GM06990 (cell line): ENCODE measurements at places on chromosomes 3 and 15.
A peak's percentile ranks its signal among the peaks of the same experiment; 100 is the strongest.

DNA sequence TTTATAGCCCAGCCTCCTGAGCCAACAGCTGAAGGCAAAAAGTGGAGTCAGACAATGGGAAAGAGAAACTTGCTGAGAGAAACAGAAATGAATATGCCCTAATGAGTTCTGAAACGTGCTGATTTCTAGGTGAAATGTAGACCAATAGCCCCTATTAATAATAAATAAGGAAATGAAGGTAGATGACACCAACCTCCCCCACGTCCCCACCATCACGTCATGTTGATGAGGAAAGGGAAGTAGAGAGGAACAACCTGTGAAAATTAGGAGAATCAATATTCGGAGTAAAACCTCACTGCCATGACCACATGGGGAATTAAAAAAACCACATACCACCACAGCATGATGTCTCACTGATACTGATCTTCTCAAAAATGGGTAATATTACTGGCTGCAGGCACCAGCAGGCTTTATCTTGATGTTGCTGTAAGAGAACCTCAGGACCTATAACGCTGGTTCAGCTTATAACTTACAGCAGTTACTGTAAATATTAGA lies 64.0 kb downstream of the KAT2B start:
- no peak for DNase-seq

DNA sequence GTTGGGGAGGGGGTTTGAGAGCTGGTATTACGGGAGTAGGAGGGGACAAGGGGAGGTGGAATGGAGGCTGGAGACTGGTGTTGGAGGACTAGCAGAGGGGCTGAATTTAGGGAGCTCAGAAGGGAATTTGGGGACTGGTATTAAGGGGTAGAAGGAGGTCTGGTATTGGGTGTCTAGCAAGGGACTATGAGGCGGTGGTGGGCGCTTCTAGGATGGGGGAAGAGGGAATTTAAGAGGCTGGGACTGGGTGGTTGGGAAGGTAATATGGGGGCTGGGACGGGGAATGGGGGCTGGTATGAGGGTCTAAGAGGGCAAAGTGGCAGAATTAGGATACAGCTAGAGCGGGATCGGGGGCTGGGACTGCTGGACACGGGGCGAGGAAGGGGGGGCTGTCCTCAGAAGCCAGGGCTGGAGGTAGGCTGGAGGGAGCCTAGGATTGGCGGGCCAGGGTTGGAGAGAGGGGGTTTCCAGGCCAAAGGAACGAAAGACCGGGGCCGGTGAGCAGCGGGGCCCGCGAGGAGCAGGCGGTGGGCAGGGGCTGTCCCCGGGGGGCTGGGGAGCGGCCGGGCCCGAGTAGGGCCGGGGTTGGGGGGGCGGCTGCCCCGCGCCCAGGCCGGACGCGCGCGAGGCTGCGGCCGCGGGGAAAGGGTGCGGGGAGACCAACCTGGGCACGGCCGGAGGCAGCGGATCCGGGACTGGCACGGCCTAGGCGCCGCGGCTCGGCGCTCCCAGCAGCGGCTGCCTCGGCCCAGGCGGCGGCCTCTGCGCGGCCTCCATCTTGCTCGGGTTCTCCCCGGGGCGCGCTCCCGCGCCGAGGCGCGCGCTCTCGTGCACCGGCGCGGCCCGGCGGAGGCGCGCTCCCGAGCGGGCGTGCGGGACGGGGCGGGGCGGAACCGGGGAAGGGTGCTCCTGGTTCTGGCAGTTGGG lies at the start of gene LHFPL4:
Gene LHFPL4, minus strand, starts transcription at position 802 of the 927 bp plus-strand sequence. CDS start 1,143 bp downstream, outside the sequence.
- no peak for DNase-seq

DNA sequence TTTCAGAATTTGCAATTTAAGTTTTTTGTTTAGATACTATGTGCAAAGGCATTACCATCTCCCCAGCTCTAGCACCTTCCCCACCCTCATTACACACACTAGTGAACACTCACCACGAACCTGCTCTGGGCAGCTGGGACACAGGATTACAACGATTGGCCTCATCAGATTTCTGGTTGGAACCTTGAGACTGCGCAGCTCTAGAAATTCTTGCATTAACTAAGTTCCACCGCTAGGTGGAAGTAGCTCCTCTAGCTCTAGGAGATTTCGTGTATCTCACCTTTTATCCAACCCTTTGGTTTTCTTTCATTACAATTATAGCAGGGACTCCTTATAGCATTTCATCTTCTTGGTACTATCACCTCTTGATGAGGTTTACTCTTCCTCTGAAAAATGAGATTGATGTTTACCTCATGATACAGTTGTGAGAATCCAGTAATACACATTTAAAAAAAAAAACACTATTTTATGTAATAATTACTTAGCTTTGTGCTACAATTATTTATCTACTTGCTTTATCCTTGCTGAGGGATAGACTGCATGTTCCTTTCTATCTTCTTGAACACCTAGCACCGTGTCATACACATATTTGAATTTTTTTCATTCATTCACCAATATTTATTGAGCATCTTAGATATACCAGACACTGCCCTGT lies 28.7 kb upstream of the PLOD2 start:
- no peak for DNase-seq

GRCh38 chr3:53255423-53255774 lies 423 bp downstream of the TKT start:
- DNase-seq = peak; percentile 74

GRCh38 chr3:105423397-105423796 lies 56.7 kb downstream of the ALCAM start:
- no peak for DNase-seq
